Activated T-cell treated with anti-CD3 and anti-CD28 coated beads, Interleukin-2, amount 50 U/mL, for 4 hours (primary cell): ENCODE measurements at places on chromosomes 7 and 10. TPM values are rescaled to one million over a fixed set of nuclear protein-coding genes. Genes with fewer than 3 reads are reported as not detected.

The SEMA3E gene
- not detected for total RNA-seq

The PIK3CG gene
- total RNA-seq = 12.7 TPM

The ACTR3C gene
- 5.5 TPM for total RNA-seq

The TUBB8 gene
- total RNA-seq = not detected

The CCDC7 gene
- 7.2 TPM for total RNA-seq

The DDC gene
- 0.38 TPM for total RNA-seq
